Activated T-helper 1 cell treated with anti-CD3 and anti-CD28 coated beads, Interleukin-2, amount 50 U/mL, for 16 hours (primary cell): ENCODE measurements at places on chromosomes 4 and X.

DNA sequence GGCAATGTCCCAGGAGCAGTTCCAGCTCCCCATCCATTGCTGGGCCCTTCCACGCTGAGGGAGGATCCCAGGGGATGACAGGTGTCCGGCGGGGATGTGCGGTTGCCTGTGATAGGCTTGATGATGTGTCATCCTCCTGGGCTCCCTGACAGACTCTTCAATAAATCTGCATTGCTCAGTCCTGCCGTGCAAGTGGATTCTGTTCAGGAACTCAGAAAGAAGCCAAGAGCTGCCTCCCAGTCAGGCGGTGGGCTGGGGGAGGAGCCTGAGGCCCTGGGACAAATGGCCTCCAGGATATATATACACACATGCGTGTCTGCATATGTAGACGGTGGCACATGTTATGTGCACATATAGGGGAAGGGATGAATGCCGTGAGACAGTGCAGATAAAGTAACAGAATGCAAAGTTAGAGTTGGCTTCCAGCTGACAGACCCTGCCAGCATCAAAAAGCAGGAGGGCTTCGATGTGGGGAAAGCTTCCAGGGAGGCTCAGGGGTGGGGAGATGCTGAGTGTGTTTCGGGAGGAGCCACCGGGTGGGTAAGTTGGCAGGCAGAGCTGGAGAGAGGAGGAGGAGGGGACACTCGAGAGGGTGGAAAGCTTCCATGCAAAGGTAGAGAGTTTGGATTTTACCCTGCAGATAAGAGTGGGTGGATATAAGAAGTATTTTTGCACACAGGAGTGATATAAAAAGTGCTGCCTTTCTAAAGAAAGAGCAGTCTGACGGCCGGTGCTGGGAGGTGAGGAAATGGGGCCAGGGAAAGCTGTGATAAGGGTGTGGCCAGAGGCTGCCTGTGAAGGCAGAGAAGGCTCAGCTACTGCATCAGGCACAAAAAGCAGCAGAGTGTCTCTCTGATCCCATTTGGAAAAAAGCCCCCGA lies 28.5 kb upstream of the CRMP1 start:
- no peak for DNase-seq

DNA sequence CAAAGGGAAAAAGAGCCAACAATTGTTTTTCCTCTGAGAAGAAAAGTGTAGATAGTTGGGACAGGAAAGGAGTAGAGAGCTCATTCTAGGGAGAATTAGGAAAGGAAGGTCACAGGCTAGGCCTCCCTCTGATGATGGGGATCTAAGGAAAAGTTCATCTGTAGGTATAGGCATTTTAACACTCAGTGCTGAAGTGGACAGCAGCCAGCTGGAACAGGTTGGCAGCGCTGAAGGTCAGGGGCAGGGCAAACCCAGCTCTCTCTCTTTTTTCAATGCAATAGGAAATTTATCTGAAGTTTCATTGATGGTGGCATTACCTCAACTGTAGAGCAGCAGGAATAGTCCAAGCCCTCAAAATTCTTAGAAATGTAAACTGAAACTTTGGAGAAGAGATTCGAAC lies 98.5 kb upstream of the ETNPPL start:
- DNase-seq = no peak

DNA sequence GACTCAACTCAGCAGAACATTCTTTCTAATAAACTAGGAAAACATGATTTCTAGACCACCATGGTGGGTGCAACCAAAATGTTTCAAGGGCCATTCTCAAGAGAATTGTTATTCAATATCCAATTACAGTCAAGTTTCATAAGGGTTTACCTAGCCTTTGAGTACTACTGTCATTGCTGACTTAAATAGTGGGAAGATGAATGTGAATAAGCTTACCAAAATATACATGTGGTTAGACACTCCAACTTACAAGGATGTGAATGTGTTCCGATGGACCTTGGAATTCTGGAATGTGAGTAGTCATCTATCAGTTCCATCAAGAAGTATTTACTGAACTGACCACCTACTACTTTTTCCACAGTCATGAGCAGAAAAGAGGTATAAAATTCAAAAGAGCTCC lies 16.9 kb downstream of the SH3RF1 start:
- DNase-seq = no peak

- DNase-seq = no peak
Measured at GRCh38 chr4:43690116-43690515, 758.5 kb downstream of the KCTD8 start.

DNA sequence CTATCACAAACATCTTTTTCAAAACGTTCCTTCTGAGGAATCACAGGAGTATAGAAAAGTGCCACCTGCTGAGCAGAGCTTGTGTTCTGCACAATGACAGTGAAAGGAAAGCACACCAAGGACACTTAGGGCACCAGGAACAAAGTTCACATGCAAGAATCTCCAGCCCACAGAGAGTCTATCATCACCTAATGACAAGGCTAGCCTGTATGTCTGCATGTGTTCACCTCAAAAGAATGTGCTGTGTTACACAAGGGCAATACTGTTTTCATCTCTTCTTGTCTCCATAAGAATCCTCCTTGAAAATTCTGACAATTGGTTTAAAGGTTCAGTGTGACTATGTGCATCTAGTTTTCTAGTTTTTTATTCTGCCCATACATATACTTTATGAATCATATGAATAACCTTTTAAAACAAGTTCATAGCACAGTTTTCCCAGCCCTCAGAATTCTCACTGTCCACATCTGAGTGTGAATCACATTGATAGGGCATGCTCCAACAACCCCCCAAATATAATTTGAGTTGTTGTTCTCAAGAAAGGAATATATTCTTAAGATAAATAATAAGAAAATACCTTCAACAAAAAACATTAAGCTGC lies 118.0 kb downstream of the PWWP3B start:
- DNase-seq = no peak

- no peak for DNase-seq
Measured at GRCh38 chrX:45324941-45325340, 124.3 kb upstream of the DIPK2B start.

GRCh38 chr4:139756391-139757180 lies 91.0 kb downstream of the MGST2 start:
- no peak for DNase-seq

DNA sequence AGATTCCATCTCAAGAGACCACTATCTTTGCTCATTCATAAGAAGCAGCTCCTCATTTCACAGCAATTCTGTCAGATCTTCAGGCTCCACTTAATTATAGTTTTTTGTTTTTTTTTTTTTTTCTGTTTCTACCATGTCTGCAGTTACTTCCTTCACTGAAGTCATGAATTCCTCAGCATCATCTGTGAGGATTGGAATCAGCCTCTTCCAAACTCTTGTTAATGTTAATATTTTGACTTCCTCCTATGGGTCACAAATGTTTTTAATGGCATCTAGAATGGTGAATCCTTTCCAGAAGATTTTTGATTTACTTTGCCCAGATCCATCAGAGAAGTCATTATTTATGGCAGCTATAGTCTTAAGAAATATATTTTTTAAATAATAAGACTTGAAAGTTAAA lies 53.1 kb downstream of the BMP2K start:
- no peak for DNase-seq

- no peak for DNase-seq
Measured at GRCh38 chrX:123340696-123341095, 156.6 kb downstream of the GRIA3 start.

- DNase-seq = no peak
Measured at GRCh38 chrX:110201799-110202198, 116.1 kb downstream of the AMMECR1 start.

DNA sequence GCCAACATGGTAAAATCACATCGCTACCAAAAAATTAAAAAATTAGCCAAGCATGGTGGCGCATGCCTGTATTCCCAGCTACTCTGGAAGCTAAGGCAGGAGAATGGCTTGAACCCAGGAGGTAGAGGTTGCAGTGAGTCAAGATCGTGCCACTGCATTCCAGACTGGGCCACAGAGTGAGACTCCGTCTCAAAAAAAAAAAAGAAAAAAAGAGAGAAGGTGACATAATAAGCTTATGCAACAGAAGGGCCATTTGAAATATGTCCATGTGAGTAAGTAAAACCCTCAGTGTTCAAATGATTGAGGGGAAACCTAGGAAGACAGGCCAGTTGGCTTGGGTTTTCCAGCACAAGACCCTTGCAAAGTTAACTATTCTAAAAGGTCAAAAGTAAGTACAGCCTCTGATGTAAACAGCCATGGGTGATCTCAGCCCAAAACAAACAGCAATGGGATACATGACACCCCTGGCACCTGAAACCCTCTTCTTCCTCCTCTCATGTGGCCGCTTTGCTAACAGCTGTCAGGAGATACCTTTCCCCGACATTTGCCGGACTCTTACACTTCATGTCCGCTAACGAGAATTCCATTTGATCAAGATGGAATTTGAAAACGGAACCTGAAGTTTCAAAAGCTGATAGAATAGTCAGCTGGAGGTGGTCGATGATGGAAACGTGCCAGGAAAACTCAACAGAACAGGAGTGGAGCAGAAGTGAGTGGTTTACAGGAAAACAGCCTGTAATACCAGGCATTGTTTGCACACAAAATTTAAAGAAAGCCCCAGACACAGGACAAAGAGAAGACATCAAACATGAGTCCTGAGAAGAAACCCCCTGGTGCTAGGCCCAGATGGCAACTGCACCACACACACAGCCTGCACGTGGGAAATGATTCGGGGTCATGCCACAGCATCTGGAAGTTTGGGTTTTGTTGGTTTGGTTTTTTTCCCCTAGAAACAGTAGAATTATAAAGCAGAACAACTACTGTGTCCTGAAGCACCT lies 93.0 kb upstream of the STS start:
- no peak for DNase-seq

DNA sequence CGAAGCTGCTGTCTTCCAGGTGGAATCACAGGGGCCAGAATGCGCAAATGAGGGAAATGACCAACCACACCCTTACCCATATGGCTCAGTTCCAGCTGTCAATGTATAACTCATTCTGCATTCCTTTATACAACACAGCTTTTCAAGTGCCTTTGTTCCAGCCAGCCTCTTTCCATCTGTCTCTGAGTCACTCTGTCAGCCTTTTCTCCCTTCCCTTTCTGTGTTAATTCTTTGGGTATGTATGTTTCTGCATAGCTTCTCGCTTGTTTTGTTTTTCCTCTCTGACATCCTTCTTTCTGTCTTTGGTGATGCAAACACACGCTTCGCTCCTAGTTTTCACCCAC lies 54.5 kb downstream of the RS1 start:
- DNase-seq = no peak
